ENCODE measurements at places on chromosomes 16 and 17.

GRCh38 chr16:53717577-53717976 is 13.6 kb downstream of the FTO start:
- DNase-seq: no peak

DNA sequence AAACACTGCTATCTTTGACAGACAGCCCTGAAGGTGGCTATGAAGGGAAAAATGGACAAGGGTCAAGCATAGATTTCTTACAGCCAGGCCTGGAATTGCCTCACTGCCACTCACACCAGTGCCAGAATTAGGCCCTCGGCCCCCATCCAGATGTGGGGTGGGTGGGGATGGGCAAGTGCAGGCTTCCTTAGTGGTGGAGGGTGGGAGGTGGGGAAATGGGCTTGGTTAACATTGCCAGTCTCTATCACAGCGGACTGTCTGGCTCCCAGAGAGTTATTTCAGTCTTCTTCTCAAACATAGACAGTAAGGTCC is 24.9 kb downstream of the B9D1 start:
- DNase-seq: no peak

GRCh38 chr17:38789185-38789584 is 10.2 kb downstream of the PIP4K2B start:
- DNase-seq: no peak

DNA sequence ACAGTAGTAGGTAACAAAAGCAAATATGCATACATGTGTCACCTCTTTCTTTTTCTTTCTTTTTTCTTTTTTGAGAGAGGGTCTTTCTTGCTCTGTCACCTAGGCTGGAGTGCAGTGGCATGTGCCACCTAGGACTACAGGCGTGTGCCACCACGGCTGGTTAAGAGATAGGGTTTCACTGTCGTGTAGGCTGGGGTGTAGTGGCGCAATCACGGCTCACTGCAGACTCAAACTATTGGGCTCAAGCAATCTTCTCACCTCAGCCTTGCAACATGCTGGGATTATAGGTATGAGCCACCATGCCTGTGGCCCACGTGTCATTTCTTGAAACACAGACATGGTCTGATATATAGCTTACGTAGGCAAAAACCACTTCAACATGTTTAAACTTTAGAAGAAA is 397.7 kb upstream of the PMFBP1 start:
- no peak for DNase-seq

- DNase-seq: no peak
Measured at GRCh38 chr16:77373726-77374125, 61.1 kb downstream of the ADAMTS18 start.

GRCh38 chr16:6964679-6965078 is 368.0 kb upstream of the RBFOX1 start:
- no peak for DNase-seq

DNA sequence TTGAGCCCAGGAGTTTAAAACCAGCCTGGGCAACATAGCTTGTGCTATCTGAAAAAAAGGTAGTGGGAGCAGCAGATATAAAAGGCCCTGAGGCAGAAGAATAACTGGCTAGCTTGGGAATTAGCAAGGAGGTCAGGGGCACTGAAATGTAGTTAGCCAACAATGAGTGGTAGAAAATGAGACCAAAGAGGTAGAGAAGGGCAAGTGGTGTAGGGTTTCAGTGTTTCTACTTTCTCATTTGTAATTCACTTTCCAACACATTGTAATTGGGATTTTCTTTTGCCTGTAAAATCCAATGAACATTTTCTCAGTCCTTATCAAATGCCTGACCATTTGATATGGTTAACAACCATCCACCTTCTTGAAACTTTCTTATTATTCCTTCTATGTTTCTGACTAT is 95.1 kb upstream of the CORO6 start:
- no peak for DNase-seq

DNA sequence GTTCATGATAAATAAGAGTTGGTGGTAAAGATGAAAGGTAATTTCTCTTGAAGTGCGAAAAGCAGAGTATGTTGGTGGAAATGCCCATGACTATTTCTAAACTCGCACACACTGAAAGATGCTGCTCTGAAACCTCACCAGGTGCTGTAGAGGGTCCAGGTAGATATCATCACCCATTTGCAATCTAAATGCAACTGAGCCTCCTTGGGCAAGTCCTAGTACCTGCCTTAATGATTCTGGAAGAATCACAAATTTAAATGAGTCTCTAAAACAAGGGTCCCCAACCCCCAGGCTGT is 5.9 kb upstream of the MMD start:
- no peak for DNase-seq

DNA sequence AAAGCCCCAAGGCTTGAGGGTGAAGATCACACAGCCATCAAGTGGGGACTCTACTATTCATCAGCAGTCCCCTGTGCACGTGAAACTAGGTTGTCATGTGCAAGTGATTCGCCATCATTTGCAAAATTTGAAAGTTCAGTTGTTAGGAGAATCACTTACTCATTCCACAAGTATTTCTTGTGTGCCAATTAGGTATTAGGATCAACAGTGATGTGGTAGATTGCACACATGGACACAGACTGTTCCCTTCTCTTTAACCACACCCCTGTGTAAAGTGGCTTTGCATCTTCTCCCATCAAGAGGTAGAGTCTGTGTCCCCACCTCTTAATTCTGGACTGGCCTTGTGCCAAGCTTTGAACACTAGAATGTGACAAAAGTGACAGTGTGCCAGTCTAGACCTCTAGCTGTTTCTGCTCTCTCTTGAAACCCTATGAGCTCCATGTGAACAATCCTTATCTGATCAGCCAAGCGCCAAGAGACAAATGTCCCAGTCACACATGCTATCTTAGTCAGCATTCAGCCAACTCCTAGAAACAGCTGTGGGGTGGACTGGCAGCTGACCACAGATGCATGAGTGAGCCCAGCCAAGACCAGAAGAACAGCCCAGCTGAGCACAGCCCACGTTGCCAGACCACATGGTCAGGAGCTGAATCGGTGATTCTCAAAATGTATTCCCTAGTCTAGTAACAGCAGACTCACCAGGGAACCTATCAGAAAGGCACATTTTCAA is 31.5 kb upstream of the SHISA9 start:
- no peak for DNase-seq

DNA sequence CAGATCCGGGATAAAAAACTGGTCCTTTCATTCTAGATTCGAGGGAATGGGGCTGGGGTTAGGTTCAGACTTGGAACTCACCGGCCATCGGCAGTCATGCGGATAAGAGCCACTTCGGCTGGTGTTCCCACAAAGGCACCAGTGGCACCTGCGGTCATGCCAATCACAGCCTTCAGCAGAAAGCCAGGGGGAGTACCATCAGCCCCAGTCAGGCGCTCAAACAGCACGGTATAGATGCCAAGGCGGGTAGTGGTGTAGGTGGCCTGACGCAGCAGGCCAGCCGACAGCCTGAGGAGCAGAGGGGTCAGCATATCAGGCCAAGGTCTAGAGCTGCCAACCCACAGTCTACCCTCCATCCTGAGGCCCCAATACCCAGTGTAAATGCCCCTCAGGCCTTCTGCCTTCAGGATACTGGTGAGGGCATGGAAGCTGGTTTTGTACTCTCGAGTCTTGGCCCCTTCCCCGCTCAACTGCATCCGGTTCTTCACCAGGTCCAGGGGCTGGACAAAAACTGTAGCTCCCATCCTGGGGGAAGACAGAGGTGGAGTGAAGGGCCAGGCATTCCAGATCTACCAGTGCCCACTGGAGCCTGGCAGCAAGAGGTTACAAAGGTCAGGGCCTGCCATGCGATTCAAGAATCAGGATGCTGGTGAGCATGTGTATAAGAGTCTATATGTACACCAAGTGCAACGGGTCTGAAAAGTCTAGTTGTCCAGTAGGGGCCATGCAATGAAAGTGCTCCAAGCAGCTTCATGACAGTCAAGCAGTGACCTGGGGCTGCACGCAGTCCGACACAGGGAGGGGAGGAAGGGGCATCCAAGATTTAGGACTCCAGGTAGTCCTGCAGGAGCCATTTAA is 929 bp downstream of the SLC25A11 start:
- DNase-seq: no peak

DNA sequence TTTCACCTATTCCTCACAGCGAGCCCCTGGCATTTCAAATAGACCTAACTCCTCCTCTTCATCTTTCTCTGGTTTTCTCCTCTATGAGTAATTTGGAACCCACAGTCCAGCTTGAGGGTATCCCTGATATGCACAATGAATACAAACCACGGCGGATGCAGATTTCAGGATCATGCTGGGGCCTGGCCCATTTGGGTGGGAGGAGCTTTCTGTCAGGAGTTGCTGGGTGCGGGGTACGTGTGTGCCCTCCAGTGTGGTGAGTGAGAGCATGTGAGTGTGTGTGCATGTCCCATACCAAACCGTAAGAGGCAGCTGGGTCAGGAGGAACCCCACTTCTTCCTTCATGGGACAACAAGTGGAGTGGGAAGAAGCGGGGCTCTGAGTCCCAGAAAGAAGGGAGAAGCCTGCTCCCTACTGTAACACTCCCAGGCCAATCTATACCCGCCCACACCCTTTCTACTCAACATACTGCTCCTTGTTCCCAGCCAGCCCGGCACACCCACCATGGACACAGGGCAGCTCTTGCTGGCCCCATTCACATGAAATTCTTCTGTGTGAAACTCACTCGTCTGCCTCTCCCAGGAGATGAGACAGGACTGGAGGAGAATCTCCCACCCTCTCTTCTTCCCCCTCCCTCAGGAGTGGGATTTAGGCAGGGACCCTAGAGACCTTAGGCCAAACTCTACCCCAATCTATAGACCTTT is 18.4 kb downstream of the CNTNAP1 start:
- no peak for DNase-seq
